ENCODE measurements at places on chromosomes 6 and 20.

GRCh38 chr6:132199343-132199742 lies 201.9 kb downstream of the MOXD1 start:
- DNase-seq = no peak

- no peak for DNase-seq
Measured at GRCh38 chr6:159631886-159632285, 61.2 kb downstream of the SOD2 start.

GRCh38 chr6:7108196-7108963 lies 619 bp downstream of the RREB1 start:
- DNase-seq = peak; percentile 42

DNA sequence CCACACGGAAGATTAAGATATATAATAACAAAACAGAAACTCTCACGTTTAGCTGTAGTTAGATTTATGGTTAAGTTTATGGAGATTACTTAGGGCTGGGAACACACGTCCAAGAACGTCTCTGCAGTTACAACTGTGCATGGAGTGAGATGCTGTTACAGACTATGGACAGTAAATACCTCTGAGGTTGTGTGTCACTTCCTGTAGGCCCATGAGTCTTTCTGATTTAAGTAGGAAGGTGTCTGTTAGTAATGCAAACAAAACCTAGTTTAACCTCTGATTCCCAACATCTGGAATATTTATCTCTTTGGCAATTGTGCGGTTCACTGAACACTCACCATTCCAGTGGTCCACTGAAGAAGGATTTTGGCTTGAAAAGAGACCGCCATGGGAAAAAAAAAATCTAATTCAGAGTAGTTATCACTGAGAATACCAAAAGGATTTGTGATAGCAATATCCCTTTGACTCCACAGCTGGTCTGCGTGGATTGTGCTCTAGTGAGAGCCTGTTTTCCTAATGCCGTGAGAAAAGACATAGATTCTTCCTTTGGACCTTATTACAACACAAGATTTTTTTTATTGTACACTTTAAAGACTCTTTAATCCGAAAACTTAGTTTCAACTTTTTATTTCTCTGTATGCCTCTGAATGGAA lies 478.2 kb upstream of the CITED2 start:
- no peak for DNase-seq

Data from activated naive CD4-positive, alpha-beta T cell (primary cell).